ENCODE measurements at places on chromosomes 6 and 20.

GRCh38 chr20:12977328-12978125 lies 31.2 kb upstream of the SPTLC3 start:
- no peak for DNase-seq

DNA sequence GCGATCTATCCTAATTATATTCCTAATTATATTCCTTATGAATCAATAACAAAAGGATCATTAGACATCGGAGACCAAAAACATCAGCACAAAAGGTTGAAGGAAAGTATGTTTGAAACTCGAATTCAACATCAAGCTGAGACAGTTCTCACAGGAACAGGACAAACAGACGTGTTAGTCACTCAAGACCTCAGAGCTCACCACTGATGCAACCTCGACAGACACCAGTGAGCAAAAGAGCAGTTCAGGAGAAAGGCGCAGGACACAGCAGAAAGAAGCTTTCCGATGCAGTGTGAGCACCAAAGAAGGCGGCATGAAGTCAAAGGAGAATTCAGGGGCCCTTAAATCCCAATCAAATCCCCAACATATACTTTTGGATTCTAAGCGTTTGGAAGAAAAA lies 6.3 kb upstream of the RAMACL start:
- no peak for DNase-seq

DNA sequence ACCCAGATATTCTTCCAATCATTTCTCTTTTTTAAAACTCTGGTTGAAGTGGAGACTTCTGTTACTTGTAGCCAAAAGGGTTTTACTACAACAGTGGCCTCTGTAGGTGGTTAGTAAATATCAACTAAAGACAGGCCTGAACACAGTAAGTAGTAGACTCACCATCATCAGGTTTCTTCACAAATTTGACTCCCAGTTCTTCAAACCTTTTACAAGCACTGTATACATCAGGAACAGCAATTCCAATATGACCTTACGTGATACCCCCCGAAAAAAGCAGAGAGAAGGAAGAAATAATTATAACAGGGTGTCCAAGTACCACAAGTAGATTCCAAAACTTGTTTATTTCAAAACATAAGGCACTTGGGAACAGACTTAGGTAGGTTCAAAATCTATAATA lies 21.1 kb downstream of the GLO1 start:
- no peak for DNase-seq

- DNase-seq: no peak
Observed at GRCh38 chr6:90463359-90463758, 123.5 kb downstream of the MAP3K7 start.

- DNase-seq: peak; percentile 75
Observed at GRCh38 chr20:45629496-45630100, at the start of gene WFDC10A. TSS of gene WFDC10A (plus strand) at chr20:45629739. CDS start at chr20:45629814, 75 bp downstream.

DNA sequence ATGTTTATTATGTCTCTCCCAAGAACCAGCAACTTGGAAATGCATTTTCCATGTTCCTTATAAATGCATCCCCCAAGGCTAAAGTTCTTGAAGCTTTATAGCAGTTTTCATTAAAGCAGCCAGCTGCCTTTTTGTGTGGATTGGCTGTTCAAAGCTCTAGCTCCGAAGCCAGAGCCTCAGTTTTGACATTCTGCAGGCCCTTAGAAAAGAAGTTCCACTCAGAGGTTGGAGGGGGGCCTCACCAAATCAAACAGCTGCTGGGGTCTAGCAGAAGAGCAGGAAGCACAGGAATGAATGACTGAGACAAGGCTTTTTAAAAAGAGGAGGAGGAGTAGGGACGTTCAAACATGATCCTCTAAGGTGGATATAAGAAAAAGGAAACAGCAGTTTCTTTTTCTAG lies 4.2 kb upstream of the POU3F2 start:
- no peak for DNase-seq
